HT-29 (cell line): ENCODE measurements at places on chromosomes 16 and 17. TPM values are rescaled to one million over a fixed set of nuclear protein-coding genes. Genes with fewer than 3 reads are reported as not detected.

- DNase-seq: no peak
Measured at GRCh38 chr17:39548494-39549225, 59.1 kb downstream of the NEUROD2 start.

DNA sequence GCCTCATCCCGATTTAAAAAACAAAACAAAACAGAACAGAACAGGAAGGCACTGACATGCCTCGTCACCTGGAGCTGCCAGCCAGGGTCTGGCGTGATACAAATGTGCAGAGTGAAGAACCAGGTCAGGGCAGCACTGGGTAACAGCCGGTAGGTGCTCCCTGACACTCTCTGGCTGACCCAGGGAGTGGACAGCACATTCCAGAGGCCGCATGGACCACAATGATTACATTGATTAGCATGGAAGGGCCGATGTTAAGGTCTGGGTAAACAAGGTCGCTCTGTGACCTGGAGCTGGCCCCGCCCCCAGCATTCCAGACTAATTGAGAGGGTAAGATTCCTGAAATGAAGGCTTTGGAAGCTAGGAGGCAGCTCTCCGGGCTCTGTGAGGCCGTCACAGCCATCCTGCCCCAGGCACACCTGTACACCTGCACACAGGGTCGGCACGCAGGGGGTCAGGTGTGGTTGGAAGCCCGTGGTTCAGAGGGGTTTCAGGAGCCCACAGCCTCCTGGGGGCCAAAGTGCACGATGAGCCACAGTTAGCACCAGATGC is 21.4 kb downstream of the PIEZO1 start:
- DNase-seq: peak; percentile 69

DNA sequence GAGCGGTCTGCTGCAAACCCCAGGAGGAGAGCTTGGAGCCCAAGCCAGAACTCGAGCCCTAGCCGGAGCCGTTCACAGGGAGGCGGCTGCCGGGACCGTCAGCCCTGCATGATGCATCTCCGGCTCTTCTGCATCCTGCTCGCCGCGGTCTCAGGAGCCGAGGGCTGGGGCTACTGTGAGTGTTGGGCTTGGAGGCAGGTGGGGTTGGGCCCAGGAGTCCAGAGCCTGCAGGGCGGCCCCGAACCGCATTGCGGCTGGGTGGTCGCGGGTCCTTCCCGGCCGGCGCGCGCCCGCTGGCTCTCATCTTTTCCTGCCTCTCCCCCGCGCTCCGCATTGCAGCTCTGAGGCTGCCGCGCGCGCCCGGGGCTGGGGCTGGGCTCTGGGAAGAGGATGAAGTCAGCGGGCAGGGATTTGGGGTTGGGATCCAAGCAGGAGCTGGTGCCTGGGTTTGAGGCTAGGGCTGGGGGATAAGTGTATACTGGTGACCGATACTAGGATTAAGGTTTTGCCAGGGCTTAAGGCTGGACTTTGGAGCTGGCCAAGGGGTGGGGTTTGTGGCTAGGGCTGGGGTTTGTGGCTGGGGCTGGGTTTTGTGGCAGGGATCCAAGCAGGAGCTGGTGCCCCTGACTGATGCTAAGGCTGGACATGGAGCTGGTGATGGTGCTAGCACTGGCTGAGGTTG is 532 bp downstream of the CNTNAP1 start:
- DNase-seq: peak; percentile 25

- no peak for DNase-seq
Measured at GRCh38 chr17:67136191-67137025, 92.1 kb downstream of the CACNG1 start.

- no peak for DNase-seq
Measured at GRCh38 chr17:30788918-30789317, 35.6 kb downstream of the CRLF3 start.

The KRT15 gene
- total RNA-seq: 14.1 and 15.9 TPM in 2 replicates
